ENCODE measurements at places on chromosomes 7 and 10.

DNA sequence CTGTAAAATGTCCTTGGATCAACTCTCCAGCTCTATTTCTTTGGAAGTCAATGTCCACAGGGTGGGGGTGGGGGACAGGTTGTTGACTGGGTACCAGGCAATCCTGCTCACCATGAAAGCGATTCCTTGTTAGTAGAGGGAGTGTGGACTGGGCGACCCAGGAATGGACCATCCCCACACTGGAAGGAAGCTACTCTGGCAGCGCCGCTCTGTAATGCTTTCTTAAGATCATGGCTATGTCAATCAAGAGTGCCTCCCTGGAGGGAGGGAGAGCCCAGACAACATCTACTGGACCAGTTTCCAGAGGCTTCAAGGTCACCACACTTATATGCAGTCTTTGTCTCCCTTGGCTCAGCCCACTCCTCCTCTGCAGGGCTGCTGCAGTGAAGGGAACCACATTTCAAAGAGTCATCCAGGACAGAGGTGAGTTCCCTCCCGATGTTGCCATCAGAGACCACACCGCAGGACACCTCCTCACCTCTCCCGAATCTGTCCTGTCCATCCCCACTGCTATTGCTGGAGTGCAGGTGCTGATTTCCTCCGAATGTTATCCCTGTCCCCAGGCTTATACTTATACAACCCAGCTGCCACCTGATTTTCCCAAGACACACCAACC, 6.9 kb downstream of the GIMAP5 start:
- DNase-seq, result no peak

- DNase-seq, result no peak
These were observed 490.7 kb upstream of the KCND2 start for GRCh38 chr7:119782286-119782685.

- DNase-seq, result no peak
These were observed 37.7 kb upstream of the ITGB1 start for GRCh38 chr10:32995751-32996150.

GRCh38 chr7:64849250-64849923, 53.7 kb upstream of the ZNF273 start:
- DNase-seq, result no peak

- DNase-seq, result no peak
These were observed 41.1 kb downstream of the PUS7 start for GRCh38 chr7:105480931-105481330.

DNA sequence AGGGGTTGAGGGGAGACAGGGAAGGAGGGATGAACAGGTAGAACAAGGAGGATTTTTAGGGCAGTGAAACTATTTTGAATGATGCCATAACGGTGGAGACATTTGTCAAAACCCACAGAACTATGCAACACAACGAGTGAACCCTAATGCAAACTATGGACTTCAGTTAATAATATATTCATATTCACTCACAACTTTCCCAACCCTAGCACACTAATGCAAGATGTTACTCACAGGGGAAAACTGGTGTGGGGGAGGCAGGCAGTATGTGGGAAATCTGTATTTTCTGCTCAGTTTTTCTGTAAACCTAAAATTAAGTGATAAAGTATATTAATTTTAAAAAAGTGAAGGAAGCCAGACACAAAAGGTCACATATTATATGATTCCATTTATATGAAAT, 17.3 kb downstream of the GNA12 start:
- DNase-seq, result no peak

DNA sequence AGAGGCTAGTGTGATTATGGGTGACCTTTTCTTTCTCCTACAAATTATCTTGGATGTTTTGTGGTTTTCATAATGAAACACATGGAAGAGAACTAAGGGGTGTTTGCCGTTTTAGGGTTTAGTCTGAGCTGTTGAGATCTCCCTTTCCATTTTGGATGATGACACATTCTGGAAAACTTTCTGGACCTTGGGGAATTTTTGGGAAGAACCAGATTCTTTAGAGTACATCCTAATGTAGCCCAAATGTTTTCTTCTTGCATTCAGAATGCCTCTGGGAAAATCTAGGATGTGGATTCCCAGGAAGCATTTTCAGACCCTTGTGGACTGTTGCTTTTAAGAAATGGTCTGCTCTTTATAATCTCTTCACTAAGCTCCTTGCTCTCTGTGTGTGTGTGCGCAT, 165.7 kb downstream of the SORCS3 start:
- DNase-seq, result no peak

- no peak for DNase-seq
These were observed 11.6 kb upstream of the TNPO3 start for GRCh38 chr7:129066290-129067131.

DNA sequence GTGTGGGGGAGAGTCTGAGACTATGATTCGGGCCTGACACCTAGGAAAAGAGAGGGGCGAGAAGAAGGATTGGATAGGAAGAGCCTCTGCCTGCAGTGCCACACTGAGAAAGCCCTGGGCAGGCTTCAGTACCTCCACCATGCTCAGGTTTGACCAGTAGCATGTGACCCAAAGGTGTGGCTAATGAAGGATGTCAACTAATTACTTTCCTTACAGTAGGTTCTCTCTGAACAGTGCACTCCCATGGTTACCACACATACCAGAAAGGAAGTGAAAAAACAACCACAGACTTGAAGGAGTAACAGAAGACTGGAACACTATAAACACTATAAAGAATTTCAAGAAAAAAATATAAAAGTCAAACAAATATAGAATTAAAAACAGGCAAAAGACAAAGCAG, 46.2 kb downstream of the SEM1 start:
- no peak for DNase-seq

GRCh38 chr7:12322903-12323300, 80.8 kb downstream of the VWDE start:
- DNase-seq, result no peak

DNA sequence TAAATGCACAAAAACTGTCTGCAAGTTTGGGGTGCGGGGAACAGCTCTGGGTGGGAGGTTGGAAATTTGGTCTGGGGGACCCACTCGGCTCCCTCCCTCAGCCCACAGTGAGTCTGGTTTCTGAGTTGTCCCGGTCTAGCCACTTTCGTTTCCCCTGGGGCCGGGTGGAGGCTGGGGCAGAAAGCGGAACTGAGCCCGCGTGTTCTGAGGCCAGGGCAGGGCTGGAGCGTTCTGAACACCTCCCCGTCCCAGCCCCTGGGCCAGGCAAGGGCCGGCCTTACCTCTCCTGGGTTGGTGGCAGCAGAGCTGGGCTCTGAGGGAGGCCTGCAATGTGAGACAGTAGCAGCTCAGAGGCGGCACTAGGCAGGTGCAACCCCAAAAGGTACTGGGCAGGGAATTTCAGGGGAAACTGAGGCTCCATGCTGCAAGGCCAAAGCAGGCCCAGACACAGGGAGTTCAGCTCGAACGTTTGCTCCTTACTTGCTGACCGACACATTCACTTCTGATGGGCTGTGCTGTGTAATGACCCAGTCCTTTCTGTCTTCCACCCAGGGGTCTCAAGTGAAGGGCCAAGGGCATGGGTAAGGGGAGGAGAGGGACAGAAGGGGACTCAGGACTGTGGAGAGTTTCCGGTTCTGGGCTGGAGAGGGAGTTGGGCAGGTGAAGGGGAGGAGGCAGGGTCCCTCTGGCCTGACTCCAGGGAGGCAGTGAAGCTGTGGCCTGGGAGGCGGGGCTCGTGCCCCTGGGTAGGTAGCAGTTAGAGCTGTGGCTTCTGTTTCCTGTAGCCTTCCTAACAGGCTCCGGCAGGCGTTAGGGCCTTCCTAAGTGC, 3.0 kb downstream of the IRF5 start:
- DNase-seq, result no peak

DNA sequence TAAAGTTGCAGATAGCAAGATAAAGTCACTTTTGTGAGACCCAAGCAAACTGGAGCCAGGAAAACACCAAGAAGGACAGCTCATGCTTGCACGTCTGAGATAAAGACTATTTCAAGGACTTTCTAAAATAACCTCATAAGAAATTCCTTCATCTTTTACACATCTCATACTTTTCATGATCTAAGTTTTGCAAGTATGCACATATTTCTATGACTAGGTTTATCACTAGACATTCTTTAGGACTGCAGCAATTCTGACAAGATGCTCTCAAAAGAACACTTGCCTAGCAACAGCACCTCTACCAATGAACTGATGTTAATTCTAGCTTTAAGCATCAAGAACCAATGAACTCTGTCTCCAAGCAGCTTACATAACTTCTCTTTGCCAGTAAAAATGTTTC, 457.6 kb downstream of the SEMA3D start:
- DNase-seq, result no peak

- no peak for DNase-seq
These were observed 489.4 kb downstream of the SEMA3D start for GRCh38 chr7:84697506-84697905.

GRCh38 chr10:62651341-62651740, 153.2 kb upstream of the ADO start:
- no peak for DNase-seq

DNA sequence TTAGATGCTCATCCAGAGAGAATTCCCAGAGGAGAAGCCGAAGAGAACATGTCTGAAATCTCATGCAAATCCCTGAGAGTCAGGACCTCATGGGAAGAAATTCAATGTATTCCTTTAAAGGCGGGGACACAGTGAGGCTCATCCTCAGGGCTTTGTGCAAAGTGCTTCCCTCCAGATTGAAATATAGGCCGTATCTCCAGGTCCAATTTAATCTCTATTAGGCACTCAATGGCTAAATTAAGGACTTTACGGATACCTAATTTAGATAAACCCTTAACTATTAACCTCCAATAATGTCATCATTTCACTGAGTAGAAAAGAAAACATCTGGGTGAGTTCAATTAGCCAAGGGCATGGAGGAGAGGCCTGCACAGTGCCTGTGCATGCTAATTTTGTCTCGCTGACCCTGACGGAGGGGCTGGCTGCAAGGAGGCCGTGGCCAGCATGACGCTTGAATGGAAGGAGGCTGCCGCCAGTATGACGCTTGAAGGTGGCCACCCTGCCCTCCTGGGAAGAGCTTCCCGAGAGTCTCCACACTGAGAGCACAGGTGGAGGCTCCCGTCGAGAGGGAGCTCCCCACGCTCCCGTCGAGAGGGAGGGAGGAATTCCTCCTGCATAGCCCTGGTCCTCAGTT, 287.6 kb downstream of the ADARB2 start:
- no peak for DNase-seq

DNA sequence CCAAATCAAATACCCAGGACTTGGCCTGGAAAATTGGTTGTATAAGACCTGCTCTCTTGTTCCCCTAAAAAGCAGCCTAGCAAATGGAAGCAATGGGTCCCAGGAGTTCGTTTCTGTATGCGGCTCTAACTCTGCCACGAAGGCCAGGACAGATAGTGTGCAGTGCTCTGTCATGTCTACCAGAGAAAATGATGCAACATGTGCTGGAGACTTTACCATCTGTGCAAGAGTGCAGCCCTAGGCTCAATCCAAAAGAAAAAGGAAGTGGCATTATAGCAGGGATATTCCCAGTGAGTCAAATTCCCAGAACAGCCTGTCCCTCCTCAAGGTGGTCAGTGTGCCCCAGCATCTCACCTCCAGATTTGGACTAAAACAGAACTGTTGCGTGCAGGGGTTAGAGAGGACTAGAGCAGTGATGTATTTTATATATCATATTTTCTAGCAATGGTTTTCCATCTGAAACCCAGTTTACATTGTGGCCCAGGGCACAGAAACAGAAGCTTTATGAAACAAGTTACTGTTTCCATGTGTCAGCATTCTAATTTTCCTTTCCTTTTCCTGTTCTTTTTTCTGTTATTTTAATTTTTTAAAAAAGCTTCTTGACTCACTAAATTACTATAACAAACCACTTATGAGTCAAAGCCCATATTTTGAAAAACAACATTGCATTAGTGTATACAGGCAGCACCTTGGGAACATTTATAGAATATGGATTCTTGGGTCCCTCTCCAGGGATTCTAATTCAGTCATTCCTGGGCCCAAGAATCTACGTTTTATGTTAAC, 311.2 kb downstream of the RNLS start:
- no peak for DNase-seq

DNA sequence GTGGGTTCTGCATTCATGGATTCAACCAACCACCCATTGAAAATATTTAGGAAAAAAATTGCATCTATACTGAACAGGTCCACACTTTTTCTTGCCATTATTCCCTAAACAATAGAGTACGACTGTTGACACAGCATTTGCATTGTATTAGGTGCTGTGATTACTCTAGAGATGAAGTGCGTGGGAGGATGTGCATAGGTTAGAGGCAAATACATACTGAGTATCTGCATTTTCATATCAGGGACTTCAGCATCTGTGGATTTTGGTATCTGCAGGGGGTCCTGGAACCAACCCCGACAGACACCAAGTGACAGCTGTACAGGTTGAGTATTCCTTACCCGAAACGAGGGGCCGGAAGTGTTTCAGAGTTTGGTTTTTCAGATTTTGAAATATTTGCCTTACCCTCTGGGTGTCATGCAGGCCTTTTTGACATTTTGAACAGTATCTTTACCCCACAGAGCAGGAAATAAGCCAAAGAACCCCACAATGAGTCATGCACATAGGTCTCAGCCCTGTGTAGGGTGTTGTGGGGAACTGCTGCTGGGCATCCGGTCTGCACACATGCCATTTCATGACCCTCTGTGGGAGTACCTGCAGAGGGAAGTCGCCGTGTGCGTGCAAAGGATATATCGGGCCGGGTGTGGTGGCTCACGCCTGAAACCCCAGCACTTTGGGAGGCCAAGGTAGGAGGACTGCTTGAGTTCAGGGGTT, 14.5 kb downstream of the NUDT5 start:
- DNase-seq, result peak; percentile 63

DNA sequence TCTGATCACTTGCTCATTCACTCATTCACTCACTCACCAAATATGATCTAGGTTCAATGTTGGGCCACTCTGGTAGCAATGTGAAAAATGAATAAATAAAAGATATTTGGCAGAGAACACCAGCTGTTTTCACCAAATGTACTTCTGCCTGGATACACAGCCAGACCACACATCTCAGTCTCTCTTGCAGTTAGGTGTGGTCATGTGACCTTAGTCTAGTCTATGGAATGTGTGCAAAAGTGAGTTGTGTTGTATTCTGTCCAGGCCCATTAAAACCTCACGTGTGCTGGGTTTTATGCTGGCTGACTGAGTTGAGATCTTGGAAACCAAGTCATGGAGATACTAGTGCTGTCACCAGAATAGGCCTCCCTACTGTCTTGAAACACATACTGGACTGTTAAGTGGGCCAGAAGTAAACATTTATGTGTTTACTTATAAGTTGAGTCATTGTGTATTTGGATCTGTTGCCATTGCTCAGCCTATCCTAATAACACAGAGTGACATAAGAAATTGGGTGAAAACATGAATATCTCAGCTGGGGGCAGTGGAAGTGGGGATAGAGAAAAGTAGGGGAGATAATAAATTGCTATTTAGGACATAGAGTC, 145.5 kb downstream of the PTEN start:
- DNase-seq, result no peak

GRCh38 chr7:652881-653280, 73.6 kb upstream of the DNAAF5 start:
- DNase-seq, result peak; percentile 59

DNA sequence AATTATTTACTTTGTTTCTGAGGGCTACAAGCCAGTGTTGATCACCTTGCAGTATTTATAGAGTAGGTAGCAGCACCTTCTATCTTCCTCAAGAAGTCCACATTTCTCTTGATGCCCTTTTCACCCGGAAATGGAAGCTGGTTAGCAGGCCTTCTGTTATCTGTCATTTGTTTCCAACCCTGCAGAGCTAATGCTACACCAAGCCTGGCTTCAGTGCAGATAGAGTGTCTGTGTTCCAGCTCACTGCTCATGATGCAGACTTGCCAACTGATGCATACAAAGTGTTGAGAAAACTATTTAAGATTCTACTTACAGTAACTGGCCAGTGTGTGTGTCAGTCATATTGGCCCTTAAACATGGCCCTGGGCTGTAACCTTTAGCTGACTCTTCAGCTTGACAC, 301.0 kb downstream of the LHFPL3 start:
- no peak for DNase-seq
